Stimulated activated CD4-positive, alpha-beta T cell treated with anti-CD3 and anti-CD28 coated beads, TNF-alpha, amount 100 ng/mL, for 1 hour (primary cell): ENCODE measurements at places on chromosomes 16 and 17.

DNA sequence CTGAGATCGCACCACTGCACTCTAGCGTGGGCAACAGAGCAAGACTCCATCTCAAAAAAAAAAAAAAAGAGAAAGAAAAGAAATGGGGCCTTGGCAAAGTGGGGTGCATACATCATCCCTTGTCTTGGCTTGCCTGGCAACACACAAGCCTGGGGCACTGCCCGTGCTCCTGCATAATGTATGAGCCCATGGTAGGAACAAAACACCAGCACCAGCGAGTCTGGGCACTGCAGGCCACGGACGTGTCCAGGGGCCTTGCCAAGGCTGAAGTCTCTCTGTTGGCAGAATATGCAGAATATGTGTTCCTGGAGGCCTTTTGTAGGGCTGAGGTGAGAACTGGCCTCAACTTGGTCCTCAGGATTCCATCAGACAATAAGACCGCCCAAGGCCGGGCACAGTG is 15.7 kb upstream of the ALDOA start:
- no peak for DNase-seq

GRCh38 chr17:65029605-65030336 is 26.8 kb downstream of the GNA13 start:
- DNase-seq = no peak

- peak; percentile 71 for DNase-seq
Measured at GRCh38 chr17:68435876-68436842, 21.1 kb downstream of the WIPI1 start.

GRCh38 chr16:615122-615521 is 15.7 kb upstream of the WFIKKN1 start:
- no peak for DNase-seq

GRCh38 chr17:32746698-32747097 is 130.2 kb downstream of the MYO1D start:
- DNase-seq = no peak

GRCh38 chr16:19294156-19294649 is 8.7 kb downstream of the CLEC19A start:
- no peak for DNase-seq

- no peak for DNase-seq
Measured at GRCh38 chr17:42795061-42795460, 3.4 kb downstream of the COA3 start.

- DNase-seq = no peak
Measured at GRCh38 chr16:4913130-4913773, 23.7 kb downstream of the PPL start.

GRCh38 chr17:38825762-38826247 is 684 bp upstream of the CWC25 start:
- no peak for DNase-seq

GRCh38 chr17:59327981-59328290 is 3.5 kb upstream of the YPEL2 start:
- no peak for DNase-seq

DNA sequence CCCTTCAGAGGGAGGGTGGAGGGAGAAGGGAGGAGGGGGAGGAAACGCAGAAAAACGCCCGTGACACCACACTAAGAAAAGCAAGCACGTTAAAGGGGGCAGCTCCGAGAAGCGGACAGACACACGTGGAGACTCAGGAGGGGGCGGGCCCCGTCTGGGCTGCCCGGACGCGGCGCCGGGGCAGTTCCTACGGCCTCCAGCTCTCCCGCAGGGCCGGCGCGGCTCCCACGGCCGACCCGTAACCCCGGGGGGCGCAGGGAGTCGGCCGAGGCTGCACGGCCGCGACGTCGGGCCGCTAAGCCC is 362 bp downstream of the KLHDC4 start:
- peak; percentile 13 for DNase-seq

DNA sequence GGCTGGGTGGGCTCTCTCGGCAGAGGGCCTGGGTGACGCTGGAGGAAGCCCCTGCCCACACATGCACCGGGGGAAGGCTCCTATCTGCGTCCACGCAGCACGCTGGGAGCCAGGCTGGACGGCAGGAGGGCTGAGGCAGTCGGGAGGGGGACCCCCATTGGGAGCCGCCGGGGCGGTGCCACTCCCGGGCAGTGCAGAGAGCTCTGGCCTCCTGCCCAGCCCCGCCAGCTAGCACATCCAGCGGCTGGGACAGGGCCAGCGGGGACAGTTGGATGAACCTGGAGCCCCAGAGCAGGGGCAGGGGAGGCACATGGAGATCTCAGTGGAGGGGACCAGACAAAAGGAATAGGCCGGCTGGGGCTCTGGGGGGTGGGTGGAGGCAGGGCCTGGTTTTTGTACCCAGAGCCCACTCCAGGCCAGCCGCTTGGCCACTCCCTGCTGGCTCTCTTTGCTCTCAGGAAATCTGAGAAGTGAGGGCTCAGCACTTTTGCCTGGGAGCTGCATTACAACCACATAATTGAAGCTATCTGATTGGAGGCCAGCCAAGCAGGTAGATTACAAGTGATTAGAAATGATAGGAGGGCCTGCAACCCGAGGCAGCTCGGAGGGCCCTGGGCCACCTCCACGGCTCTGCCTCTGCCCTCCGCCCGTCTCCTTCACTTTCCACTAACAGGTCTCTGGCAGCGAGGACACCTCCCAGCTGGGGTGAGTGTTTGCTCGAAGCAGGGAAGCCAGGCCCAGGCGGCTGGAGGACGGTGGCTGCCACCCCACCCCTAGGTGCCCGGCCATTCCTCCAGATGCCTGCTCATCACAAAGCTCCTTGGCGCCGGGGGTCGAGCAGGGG is 40.1 kb downstream of the ENGASE start:
- DNase-seq = no peak

DNA sequence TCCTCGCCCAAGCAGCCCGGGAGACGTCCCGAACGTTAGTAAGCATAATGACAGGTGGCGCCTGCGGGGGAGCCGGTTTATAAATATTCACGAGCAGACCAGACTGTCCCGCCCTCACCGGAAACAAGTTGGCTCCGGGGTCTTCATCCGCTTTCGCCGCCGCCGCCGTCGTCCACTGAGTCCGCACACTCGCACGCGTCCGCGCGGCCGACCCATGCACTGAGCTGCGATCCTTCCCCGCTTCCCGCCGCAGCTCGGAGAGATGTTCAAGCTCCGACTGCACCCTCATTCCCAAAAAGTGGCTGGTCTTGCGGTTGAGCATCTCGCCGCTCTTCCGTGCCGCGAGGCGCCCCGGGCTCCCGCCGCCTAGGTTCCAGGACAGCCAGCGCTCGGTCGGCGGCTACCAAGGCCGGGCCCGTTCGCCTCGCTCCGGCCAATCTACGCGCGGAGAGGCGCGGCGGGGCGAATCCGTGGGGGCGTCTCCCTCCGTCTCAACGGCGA is 385 bp downstream of the CFAP119 start:
- no peak for DNase-seq
